CD8-positive, alpha-beta memory T cell (primary cell): ENCODE measurements at places on chromosomes 16 and 17. TPM values are rescaled to one million over a fixed set of nuclear protein-coding genes. Genes with fewer than 3 reads are reported as not detected.
A peak's percentile ranks its signal among the peaks of the same experiment; 100 is the strongest.

GPRC5C gene
- polyA plus RNA-seq = not detected

KRT38 gene
- not detected for polyA plus RNA-seq

OTOA gene
- polyA plus RNA-seq = not detected

NPB gene
- not detected for polyA plus RNA-seq

FOXO3B gene
- polyA plus RNA-seq = 3.8 TPM

SLC12A4 gene
- polyA plus RNA-seq = 5.1 TPM

SOX9 gene
- polyA plus RNA-seq = not detected

MYH3 gene
- polyA plus RNA-seq = not detected

CCDC43 gene
- 13.0 TPM for polyA plus RNA-seq

SYCE1L gene
- 3.9 TPM for polyA plus RNA-seq

SLC5A10 gene
- polyA plus RNA-seq = not detected

TBC1D3G gene
- polyA plus RNA-seq = not detected

SAMD14 gene
- not detected for polyA plus RNA-seq

DNA sequence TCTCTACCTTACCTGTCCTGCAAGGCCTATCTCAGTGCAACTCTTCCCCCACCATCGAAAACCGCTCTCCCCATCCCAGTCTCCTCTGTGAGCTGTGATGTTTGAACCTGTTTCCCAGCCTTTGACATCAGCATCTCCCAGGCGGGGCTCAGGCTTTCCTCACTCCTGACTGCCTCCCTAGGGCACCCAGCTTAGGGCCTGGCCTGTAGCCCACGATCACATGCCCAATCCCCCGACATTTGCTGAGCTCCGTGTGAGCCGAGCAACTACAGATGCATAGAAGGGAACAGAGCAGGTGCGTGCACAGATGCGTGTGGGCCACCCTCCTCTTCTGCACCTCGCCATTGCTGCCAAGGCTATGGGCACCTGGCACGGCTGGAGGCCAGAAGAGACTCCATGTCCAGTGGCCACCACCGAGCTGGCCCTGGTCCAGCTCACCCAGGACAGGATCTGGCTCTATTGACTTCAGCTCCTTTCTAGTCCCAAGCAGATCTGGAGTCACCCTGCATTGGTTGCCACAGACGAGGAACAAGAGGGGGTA lies 35.5 kb upstream of the CMIP start:
- no peaks in the 10 kb centered on the region for H3K27me3 ChIP-seq
- no peaks in the 10 kb centered on the region for H3K4me1 ChIP-seq
- no peak overlapping the region for H3K4me3 ChIP-seq
- H3K36me3 ChIP-seq = no peaks in the 10 kb centered on the region
- no peak overlapping the region for H3K27ac ChIP-seq

DNA sequence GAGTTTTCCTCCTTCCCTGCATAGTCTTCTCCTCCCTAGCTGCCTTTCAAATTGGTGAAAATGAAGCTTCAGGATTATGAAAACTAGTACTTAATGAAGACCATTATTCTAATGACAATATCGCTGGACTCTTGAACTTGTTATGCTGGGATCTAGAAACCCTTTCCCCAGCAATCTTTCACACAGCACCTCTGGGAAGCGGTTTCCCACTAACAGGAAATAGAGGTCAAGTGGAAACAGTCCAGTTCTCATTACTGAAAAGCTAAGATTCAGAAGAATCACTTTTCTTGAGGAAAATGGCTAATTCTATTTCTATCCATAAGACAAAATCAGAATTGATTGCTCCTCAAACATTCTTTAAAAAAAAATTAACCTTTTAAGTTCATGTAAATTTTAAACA lies 2.0 kb upstream of the VEZF1 start:
- no peak for DNase-seq
- H3K27me3 ChIP-seq = no peaks in the 10 kb centered on the region
- no peaks in the 10 kb centered on the region for H3K36me3 ChIP-seq
- H3K4me1 ChIP-seq = peaks cover 38% of the 10 kb centered on the region
- H3K27ac ChIP-seq = no peak overlapping the region

DNA sequence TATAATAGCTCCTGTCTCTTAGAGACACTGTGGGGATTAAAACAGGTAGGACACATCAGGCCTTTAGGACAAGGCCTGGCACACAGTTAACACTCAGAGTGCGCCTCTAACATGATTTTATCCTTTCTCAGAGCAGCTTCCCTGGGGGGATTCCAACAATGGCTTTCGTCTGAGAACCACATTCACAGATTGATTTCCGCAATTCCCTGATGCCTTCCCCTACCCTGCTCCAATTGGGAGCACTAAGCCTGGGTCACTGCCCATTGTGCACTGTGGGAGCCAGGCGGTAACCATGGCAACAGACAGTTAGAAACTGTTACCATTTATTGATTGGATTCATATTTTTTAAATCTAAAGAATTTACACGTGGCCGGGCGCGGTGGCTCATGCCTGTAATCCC lies 5.9 kb upstream of the ALKBH5 start:
- H3K4me1 ChIP-seq = peaks cover 10% of the 10 kb centered on the region
- no peak for DNase-seq
- H3K36me3 ChIP-seq = no peaks in the 10 kb centered on the region
- H3K27me3 ChIP-seq = no peaks in the 10 kb centered on the region
- H3K4me3 ChIP-seq = no peak overlapping the region

DNA sequence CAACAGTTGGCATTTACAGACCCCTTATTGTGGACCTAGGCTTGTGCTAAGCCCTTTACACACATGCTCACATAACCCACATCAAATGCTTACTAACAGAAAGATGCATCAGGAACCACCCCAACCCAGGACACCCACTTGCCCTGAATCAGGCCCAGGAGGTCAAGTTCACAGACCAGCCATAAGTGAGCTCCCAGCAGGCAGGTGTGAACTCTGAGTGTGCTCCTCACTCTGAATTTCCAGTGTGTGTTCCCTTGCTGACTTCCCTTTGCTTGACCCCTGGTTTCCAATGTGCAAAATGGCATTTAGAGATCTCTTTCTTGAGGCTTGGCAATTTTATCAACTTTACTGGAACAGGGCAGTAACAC lies 87.0 kb downstream of the BMERB1 start:
- H3K27ac ChIP-seq = peak overlapping the region; percentile 51
- DNase-seq = no peak
- no peaks in the 10 kb centered on the region for H3K36me3 ChIP-seq
- no peak overlapping the region for H3K4me3 ChIP-seq

- no peaks in the 10 kb centered on the region for H3K27me3 ChIP-seq
- no peak overlapping the region for H3K27ac ChIP-seq
- H3K4me3 ChIP-seq = no peak overlapping the region
- no peaks in the 10 kb centered on the region for H3K36me3 ChIP-seq
Observed at GRCh38 chr17:21282231-21282630, 2.3 kb upstream of the MAP2K3 start.

- H3K36me3 ChIP-seq = no peaks in the 10 kb centered on the region
- H3K27ac ChIP-seq = no peak overlapping the region
- H3K27me3 ChIP-seq = no peaks in the 10 kb centered on the region
Observed at GRCh38 chr17:10743316-10744009, 13.6 kb upstream of the TMEM220 start.

GRCh38 chr16:74304164-74304834 lies 7.7 kb downstream of the PSMD7 start:
- H3K36me3 ChIP-seq = peaks cover 78% of the 10 kb centered on the region
- no peaks in the 10 kb centered on the region for H3K27me3 ChIP-seq
- H3K4me3 ChIP-seq = no peak overlapping the region
- peaks cover 3% of the 10 kb centered on the region for H3K4me1 ChIP-seq
- H3K27ac ChIP-seq = no peak overlapping the region

- H3K4me1 ChIP-seq = peaks cover 16% of the 10 kb centered on the region
- DNase-seq = no peak
- H3K36me3 ChIP-seq = peaks cover 38% of the 10 kb centered on the region
- H3K4me3 ChIP-seq = no peak overlapping the region
- no peaks in the 10 kb centered on the region for H3K27me3 ChIP-seq
Observed at GRCh38 chr17:76083536-76084182, 4.7 kb downstream of the ZACN start.

- peaks cover 10% of the 10 kb centered on the region for H3K4me1 ChIP-seq
- DNase-seq = no peak
- no peaks in the 10 kb centered on the region for H3K27me3 ChIP-seq
- no peak overlapping the region for H3K4me3 ChIP-seq
- H3K27ac ChIP-seq = no peak overlapping the region
- no peaks in the 10 kb centered on the region for H3K36me3 ChIP-seq
Observed at GRCh38 chr17:364766-365165, 12.2 kb upstream of the RPH3AL start.

- no peaks in the 10 kb centered on the region for H3K27me3 ChIP-seq
- no peak for DNase-seq
- H3K4me1 ChIP-seq = no peaks in the 10 kb centered on the region
- no peak overlapping the region for H3K4me3 ChIP-seq
- no peak overlapping the region for H3K27ac ChIP-seq
Observed at GRCh38 chr17:58671969-58672368, 19.9 kb downstream of the TEX14 start.

DNA sequence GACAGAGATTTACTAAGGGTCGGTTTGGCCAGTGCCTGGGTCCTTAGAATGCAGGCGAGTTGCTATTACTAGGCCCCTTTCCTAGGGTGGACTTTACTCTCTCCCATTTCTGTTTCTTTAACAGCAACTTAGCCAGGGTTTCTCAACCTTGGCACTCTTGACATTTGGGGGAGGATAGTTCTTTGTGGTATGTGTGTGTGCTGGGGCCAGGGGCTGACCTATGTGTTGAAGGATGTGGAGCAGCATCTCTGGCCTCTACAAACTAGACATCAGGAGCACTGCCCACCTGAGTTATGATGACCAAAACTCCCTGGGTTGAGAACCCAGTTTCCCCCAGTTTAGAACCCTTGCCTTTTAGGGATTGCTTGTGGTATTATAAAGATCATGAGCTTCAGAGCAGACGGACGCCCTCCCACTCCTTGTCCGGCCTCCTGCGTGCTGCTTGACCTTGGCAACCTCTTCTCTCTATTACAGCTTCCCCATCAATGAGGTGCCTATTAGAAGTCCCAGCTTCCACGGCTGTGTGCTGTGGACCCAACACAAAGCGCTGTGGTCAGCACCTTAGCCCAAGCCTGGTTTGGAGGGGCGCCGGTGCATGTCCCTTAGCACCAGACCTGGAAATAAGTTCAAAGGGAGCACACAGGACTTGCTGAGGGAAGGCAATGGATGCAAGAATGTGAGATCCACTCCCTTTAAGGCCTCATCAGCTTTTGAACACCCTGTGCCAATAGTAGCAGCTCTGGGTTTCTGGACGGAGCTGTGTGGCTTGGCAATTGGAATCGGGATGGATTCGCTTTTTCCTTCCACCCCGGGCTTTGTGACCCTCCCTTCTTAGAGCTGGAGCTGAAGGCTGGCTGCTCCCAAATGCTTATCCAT lies 239.2 kb upstream of the MAF start:
- H3K36me3 ChIP-seq = no peaks in the 10 kb centered on the region
- no peak overlapping the region for H3K4me3 ChIP-seq

- H3K4me3 ChIP-seq = no peak overlapping the region
- no peaks in the 10 kb centered on the region for H3K36me3 ChIP-seq
- DNase-seq = no peak
- H3K4me1 ChIP-seq = no peaks in the 10 kb centered on the region
Observed at GRCh38 chr17:12362853-12363455, 302.7 kb upstream of the MYOCD start.

GRCh38 chr17:56392321-56392720 lies 201.2 kb upstream of the NOG start:
- DNase-seq = no peak
- no peaks in the 10 kb centered on the region for H3K27me3 ChIP-seq

DNA sequence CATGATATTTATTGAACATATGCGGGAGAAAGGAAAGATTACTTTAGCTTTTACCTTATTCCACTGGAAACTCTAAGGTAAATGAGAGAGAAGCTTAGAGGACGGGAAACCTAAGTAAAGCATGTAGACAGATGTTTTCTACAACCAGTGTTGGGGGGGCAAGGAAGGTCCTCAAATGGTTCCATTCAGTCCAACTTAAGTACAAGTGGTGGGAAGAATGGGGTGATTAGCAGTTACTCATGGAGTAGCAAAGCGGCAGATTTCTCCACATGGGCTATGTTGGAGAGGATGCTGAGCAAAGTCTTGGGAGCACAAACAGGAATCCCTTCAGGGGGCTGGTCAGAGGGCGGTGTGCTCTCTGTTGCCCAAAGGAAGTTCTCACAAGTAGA lies 78.6 kb downstream of the YPEL2 start:
- DNase-seq = no peak
- no peaks in the 10 kb centered on the region for H3K36me3 ChIP-seq

GRCh38 chr16:87838643-87839541 lies 30.4 kb downstream of the SLC7A5 start:
- H3K36me3 ChIP-seq = peaks cover 20% of the 10 kb centered on the region
- H3K4me3 ChIP-seq = no peak overlapping the region
- no peak for DNase-seq
- H3K4me1 ChIP-seq = peaks cover 12% of the 10 kb centered on the region
- H3K27me3 ChIP-seq = no peaks in the 10 kb centered on the region

DNA sequence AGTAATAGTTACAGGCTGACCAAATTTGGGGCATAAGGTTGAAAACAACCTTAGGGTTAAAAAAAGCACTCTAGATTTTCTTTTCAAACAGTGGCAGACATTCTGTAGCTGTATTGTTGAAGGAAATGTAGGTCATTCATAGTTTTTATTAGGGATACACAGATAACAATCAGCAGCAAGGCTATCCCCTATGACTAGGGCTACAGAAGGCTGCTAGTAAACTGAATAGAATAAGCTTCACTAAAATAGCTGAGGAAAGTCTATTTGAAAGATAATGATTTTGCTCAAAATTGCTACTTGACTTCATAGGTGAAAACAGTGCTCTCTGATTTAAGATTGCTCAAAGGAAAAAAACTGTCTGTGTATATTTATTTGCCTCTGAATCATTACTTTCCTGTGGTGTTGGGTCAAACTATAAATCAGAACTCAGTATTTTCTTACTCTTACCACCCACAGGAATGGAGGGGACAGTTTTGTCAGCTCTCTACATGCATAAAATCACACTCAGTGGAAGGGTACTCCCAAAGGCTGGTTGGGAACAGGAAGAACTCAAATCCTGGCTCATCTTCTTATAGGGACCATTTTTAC lies 24.8 kb downstream of the RPGRIP1L start:
- no peaks in the 10 kb centered on the region for H3K27me3 ChIP-seq
- no peaks in the 10 kb centered on the region for H3K4me1 ChIP-seq
- no peaks in the 10 kb centered on the region for H3K36me3 ChIP-seq
- DNase-seq = no peak
- H3K4me3 ChIP-seq = no peak overlapping the region
- no peak overlapping the region for H3K27ac ChIP-seq

DNA sequence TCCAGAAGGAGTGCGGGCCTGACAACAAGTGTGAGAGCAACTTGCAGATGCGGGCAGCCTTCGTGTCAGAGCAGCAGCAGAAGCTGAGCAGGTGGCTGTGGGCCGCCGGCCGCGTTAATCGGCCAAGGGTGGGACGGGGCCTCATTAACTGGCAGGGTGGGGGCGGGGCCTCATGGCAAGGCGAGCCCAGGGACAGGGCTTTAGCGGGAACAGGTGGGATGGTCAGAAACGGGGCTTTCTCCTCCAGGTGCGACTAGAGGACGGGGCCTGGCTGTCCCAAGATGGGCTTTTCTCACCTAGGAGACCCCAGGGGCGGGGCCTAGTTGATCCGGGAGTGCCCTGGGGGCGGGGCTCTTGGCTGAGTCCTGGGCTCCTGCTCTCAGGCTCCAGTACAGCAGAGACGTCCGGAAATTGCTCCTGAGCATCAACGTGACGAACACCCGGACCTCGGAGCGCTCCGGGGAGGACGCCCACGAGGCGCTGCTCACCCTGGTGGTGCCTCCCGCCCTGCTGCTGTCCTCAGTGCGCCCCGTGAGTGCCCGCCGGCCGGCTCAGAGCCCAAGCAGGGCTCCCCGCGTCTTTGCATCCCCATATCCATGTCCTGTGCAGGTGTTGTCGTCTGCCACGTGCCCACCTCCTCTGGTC lies 18.4 kb upstream of the PDK2 start:
- H3K27me3 ChIP-seq = no peaks in the 10 kb centered on the region
- H3K36me3 ChIP-seq = no peaks in the 10 kb centered on the region
- H3K4me3 ChIP-seq = no peak overlapping the region
- no peaks in the 10 kb centered on the region for H3K4me1 ChIP-seq
- H3K27ac ChIP-seq = no peak overlapping the region
- no peak for DNase-seq
